ENCODE measurements at places on chromosomes 5 and 9.

GRCh38 chr9:121563881-121564460 lies 64.3 kb upstream of the GGTA1 start:
- no peaks in the 10 kb centered on the region for H3K27me3 ChIP-seq
- H3K27ac ChIP-seq = no peak overlapping the region
- H3K4me3 ChIP-seq = no peak overlapping the region
- no peak for DNase-seq
- no peaks in the 10 kb centered on the region for H3K36me3 ChIP-seq

GRCh38 chr5:122463221-122463620 lies 151.2 kb downstream of the SNCAIP start:
- H3K4me3 ChIP-seq = no peak overlapping the region
- H3K36me3 ChIP-seq = peaks cover 2% of the 10 kb centered on the region
- H3K27me3 ChIP-seq = no peaks in the 10 kb centered on the region
- no peaks in the 10 kb centered on the region for H3K4me1 ChIP-seq

DNA sequence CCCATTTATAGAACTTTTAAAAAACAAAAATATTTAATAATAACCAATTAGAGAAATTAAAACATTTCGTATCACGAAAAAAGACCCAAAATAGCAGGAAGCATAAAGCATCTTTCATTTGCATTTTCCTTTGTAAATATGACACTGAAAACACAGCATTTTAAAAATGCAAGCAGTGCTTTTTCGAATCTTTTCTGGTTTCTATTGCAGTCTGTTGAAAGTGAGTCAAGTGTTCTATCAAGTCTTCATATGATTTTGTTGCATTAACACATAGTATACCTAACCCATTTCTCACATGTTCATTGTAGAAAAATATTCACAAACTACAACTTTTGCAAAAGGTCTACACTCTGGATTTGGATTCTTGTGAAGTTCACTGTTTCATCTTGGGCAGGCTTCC lies 198.8 kb downstream of the SEMA5A start:
- no peaks in the 10 kb centered on the region for H3K27me3 ChIP-seq
- DNase-seq = no peak
- no peak overlapping the region for H3K4me3 ChIP-seq
- no peak overlapping the region for H3K27ac ChIP-seq

DNA sequence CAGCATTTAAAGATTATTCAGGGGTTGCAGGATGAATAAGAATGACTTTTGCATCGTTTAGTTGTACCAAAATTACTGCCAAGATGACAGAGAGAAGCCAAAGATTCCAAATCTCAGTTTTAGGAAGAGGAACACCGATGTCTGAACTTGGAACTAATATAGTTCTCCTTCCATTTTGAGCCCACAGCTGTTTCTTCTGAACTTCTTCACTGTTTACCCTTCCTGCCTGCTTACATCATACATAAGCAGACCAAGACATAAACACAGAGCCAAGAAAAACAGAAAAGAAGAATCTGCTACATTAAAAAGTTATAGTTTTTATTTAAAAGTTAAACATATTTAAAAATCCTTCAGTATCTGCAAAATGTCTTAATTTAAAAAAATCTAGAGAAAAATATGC lies 146.9 kb upstream of the RAPGEF1 start:
- no peak overlapping the region for H3K4me3 ChIP-seq
- no peaks in the 10 kb centered on the region for H3K4me1 ChIP-seq
- H3K36me3 ChIP-seq = peaks cover 4% of the 10 kb centered on the region
- no peak for DNase-seq
- H3K27me3 ChIP-seq = no peaks in the 10 kb centered on the region

- no peaks in the 10 kb centered on the region for H3K36me3 ChIP-seq
- H3K27ac ChIP-seq = no peak overlapping the region
- no peaks in the 10 kb centered on the region for H3K4me1 ChIP-seq
- H3K4me3 ChIP-seq = no peak overlapping the region
These were observed 22.1 kb upstream of the LPCAT1 start for GRCh38 chr5:1545805-1546355.

DNA sequence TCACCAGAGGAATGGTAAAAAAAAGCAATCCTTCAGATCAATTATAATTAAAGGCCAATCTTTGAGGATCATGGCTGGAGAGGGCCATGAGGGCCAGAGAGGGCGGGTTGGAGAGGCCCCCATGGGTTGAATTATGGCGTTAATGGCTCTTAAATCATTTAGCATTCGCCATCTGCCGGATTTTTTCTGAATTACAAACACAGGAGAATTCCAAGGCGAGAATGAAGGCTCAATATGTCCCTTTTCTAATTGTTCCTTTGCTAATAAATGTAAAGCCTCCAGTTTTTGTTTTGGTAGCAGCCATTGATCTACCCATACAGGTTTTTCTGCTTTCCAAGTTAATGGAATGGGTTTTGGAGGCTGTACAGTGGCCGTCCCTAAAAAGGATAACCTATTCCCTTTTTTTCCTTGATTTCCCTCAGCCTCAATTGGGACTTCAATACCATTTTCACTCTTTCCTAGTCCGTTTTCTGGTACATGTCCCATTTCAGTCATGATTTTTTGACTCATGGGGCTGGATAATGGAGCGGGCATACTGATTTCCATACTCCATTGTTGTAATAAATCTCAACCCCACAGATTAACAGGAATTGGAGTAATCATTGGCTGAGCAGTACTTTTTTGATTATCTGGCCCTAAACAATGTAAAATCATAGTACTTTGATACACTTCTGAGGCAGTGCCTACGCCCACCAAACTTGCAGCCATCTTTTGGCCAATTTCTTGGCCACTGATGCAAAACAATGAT lies 6.7 kb upstream of the TMEM141 start:
- H3K4me3 ChIP-seq = no peak overlapping the region
- DNase-seq = no peak
- no peaks in the 10 kb centered on the region for H3K27me3 ChIP-seq
- H3K36me3 ChIP-seq = no peaks in the 10 kb centered on the region
- H3K4me1 ChIP-seq = peaks cover 27% of the 10 kb centered on the region

- no peak overlapping the region for H3K27ac ChIP-seq
- DNase-seq = no peak
- no peak overlapping the region for H3K4me3 ChIP-seq
- no peaks in the 10 kb centered on the region for H3K36me3 ChIP-seq
These were observed 453.9 kb downstream of the ENC1 start for GRCh38 chr5:74186356-74187315.

DNA sequence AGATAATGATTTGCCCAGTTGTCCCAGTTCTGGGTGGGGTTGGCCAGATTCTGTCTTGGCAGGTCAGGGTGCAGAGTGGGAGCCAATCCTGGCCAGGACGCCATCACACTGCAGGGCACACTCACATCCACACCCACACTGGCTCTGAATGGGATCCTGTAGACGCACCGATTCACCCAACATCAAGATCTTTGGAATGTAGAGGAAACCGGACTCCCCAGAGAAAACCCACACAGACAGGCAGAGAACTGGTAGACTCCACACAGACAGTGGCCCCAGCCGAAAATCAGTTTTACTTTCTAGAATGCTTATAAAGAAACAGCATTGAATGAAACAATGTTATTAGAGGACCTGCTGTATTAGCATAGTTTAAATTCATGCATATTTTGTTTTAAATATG lies 343.1 kb upstream of the DAB2 start:
- no peak overlapping the region for H3K4me3 ChIP-seq
- no peak for DNase-seq
- peaks cover 8% of the 10 kb centered on the region for H3K27me3 ChIP-seq

- no peaks in the 10 kb centered on the region for H3K27me3 ChIP-seq
- DNase-seq = no peak
- H3K36me3 ChIP-seq = no peaks in the 10 kb centered on the region
These were observed 242.6 kb downstream of the AUH start for GRCh38 chr9:91119142-91119541.

- H3K27ac ChIP-seq = no peak overlapping the region
- no peaks in the 10 kb centered on the region for H3K27me3 ChIP-seq
- DNase-seq = no peak
- H3K4me1 ChIP-seq = no peaks in the 10 kb centered on the region
These were observed 154.9 kb upstream of the DAPK1 start for GRCh38 chr9:87342743-87343142.

GRCh38 chr5:60125636-60126035 lies 232.1 kb upstream of the PDE4D start:
- H3K4me3 ChIP-seq = no peak overlapping the region
- no peak for DNase-seq
- H3K36me3 ChIP-seq = no peaks in the 10 kb centered on the region
- H3K27me3 ChIP-seq = no peaks in the 10 kb centered on the region
- no peak overlapping the region for H3K27ac ChIP-seq

DNA sequence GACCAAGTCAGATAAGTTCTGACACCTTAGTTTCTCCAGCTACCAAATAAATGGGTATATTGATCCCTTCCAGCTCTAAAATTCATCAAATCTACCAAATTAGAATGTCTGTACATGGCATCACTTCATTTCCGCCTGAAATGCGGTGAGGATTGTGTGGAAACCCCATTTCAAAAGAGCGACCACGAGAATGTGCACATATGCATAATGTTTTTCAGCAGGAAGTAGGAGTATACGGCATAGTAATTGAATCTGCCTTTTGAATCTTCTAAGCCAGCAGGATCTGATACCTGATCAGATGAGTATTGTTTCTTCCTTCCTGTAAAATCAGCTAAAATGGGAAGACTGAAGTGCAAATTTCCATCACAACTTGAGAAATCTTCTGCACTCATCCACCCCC lies 418.6 kb downstream of the TMEM38B start:
- H3K4me3 ChIP-seq = no peak overlapping the region
- no peaks in the 10 kb centered on the region for H3K4me1 ChIP-seq
- no peak for DNase-seq
- no peak overlapping the region for H3K27ac ChIP-seq
- no peaks in the 10 kb centered on the region for H3K36me3 ChIP-seq
